ENCODE measurements at places on chromosomes 2 and 18. TPM values are rescaled to one million over a fixed set of nuclear protein-coding genes. Genes with fewer than 3 reads are reported as not detected.

GRCh38 chr18:34399892-34400291, 175.2 kb upstream of the NOL4 start:
- DNase-seq: no peak

The EIF2B4 gene
- total RNA-seq: 34.9 TPM

The RUFY4 gene
- total RNA-seq: not detected

DNA sequence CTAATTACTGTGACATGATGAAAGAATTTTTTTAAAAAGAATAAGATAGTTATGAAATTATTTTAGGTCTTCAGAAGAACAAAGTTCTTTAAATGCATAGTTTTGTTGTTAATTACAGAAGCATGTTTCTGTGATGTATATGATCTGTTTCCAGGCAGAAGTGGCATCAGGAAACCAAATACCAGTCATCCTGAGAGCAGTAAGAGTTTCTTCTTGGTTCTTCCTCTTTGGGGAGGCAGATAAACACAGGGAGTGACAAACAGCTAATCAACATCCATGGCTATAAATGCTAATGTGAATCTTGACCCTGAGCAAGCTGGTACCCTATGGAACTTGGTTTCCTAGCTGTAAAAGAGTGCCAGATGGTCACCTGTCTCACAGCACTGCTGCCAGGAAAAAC, 29.2 kb downstream of the WIPF1 start:
- no peak for DNase-seq

The SKA1 gene
- 0.13 TPM for total RNA-seq

DNA sequence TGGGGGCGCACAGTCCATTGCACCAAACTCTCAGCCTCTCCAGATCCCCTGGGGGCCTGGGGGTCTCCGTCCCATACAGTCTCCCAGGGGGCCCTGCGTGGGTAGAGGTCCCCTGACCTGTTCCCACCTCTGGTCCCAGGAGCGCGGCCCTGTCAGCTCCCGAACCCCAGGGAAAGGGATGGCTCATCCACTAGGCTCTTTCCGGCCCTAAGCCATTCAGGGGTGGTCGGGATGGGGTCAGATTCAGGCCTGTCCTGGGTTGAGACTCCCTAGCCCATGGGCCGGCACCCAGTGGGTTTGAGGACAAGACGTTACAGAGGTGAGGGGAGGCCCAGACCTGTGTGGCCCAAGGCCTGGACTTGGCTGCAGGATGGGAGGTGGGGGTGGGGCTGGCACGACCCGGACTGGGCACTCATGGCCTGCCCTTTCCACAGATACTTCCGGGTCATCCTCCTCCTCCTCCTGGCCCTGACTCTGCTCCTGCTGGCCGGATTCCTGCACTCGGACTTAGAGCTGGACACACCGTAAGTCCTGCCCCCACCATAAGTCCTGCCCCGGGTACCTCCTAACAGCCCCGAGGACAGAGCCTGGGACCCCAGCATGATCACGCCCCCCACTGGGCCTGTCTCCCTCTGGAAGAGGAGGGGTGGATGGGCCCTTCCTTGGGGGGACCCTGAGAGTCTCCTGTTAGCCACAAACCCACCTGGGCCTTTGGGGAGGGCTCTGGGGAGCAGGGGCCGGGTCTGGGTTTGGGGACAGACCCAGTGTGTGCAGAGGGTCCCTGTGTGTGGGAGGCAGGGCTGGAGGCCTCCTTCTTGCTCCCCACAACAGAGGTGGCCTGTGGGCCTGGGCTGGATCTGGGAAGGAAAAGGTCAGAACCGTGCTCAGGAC, 10.1 kb upstream of the NEU4 start:
- DNase-seq: peak; percentile 75

The LHCGR gene
- total RNA-seq: 0.24 TPM

DNA sequence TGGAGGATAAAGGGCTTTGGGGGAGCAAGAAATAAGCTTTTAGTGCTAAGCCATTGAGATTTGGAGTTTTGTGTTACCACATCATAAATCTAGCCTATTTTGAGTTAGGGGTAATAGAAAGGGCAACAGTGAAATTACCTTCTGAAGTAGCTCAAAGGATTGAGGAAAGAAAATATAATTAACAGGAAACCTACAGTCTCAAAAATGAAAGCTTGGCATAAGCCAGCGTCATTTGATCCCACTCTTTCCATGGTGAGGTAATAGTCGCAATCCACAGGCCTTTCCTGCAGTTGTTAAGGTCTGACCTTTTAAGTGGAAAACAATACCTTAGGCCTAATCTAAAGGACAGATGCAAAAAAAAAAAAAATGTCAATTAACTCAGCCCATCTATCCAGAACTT, 182.7 kb downstream of the UXS1 start:
- no peak for DNase-seq

The SPATS2L gene
- 144 TPM for total RNA-seq

The TUBA4B gene
- total RNA-seq: not detected

DNA sequence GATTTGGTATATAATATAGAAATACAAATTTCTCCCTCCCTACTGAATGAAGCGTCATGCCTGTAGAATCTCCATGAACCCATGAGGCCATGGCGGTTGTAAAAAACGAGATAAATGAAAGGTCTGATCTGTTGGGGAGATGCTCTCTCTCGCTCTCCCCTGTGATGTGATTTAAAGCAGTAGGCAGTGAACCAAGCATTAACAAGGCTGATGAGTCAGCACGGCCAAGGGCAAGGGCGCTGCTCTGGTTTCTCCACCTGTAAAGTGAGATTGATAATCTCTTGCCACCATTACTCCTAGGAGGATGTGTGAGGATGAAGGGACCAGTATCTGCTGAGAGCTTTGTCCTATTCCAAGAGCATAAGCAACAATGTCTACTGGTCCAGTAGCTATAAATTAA, 553.3 kb downstream of the CMPK2 start:
- DNase-seq: no peak

DNA sequence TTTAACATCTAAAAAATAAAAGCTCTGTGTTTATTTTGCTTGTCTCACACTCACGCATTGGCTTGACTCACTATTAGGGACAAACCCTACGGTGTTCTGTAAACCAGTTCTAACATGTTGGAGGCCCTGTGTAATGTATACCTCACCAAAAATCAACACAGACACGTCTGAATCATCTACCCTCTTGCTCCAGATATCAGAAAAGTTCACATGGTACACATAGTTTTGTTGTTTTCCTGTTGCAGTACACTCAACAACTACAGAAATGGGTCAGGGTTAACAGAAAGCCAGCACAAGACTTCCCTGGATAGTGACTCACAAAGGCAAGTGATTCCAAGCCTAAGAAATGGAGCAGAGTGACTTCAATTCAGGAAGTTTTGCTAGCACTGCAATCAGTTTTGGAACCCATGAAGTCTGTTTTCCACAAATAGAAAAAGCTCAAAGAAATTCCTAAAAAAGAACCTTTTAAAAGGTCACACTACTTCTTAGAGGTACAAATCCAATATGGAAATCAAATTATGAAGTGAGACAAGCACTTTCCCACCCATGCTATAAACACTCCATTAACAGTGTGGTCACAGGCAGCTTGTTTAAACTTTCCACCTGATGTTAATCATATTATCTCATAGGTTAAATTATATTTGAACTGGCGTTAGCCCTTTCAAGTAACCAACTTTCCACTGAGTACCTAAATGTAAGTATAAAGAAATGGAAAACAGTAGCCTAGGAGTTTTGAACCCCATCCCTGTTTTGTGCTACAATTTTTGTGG, 87.4 kb downstream of the GAREM1 start:
- no peak for DNase-seq

DNA sequence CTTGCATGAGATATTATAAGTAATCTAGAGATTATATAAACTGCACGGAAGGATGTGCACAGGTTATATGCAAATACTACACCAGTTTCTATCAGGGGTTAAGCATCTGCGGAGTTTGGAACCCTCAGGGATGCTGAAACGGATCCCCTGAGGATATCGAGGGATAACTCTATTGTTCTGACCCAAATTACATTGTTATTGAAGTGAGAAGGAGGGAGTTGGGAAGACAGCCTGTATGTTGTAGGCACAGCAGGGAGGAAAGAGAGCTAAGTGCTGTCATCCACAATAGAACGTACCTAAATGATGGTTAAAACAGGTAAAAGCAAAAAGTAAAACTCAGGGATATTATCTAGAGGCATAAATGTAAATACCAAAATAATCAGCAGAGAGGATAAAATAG, 44.6 kb upstream of the SMAD2 start:
- DNase-seq: no peak

The G6PC2 gene
- not detected for total RNA-seq

- no peak for DNase-seq
These were observed 323.7 kb downstream of the LPIN1 start for GRCh38 chr2:12070153-12070552.

The GALR1 gene
- total RNA-seq: 0.08 TPM

DNA sequence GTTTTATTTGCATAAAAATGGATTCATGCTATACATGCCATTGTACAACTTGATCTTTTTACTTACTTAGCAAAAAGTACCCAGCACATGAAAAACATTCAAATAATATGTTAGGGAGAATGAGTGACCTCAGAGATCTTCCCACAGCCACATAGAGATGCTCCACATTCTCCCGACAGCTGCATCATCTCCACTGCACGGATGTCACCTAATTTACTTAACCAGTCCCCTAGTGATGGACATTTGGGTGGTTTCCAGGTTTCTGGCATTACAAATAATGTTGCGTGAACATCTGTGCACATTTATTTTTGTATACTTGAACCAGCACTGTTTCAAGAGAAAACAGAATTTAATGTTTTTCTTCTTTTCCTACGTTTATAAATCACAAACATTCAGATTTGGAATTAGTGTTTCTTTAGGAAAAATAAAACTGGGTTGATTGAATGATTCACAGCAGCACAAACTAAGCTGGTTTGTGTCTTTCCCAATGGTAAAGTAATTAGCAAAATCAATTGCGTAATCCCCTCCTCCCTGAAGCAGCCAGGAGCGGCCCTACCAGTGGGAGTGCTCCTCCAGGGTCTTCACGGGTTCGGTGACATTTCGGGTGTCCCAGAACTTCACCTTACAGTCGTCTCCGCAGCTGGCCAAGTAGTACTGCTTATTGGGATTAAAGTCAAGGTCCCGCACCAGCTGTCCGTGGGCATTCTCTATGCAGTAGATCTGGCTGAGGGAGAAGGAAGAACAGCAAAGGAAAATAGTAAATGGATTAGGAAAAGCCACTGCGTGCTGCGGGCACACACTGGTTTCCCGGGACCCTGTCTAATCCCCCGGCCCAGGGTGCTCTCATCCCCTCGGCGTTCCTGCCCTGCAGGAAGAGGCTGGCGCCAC, 183.9 kb downstream of the EIPR1 start:
- no peak for DNase-seq

GRCh38 chr2:134029418-134029817, 224.5 kb upstream of the MGAT5 start:
- no peak for DNase-seq

The SPAG16 gene
- total RNA-seq: 22.8 TPM

DNA sequence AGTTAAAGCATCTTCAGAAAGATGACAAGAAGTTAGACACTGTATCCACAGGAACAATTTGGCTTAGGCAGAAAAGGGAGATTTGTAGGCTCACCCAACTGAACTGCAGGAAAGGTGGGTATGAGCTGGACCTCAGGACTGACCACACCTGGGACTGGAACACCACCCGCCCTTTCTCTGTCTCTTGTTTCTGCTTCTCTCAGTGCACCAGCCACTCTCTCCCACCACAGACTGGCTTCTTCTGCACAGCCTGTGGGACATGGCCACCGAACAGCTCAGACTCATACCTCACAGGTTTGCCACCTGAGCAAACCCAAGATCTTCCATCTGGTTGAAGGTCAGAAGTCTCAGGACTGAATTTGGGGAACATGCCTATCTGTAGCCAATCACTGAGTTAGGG, 14.2 kb upstream of the MALT1 start:
- no peak for DNase-seq

The EVA1A gene
- total RNA-seq: 2.7 TPM

DNA sequence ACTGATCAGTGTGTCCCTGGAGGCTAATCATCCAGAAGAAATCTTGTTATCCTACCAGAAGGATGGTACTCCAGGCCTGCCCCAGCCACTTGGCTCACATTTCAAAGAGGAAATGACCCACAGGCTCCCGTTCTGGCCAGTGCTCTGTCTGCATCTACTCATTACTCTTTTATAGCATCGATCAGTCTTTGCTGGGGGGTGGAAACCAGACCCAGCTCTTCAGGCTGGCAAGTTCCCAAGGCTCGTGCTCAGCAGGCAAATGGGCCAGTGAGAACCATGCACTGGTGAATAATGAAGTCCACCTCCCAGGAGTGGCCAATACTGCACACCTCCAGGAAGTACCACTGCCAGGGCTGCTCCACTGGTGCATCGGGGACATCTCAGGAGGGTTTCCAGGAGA, 38.8 kb downstream of the DNER start:
- no peak for DNase-seq

The BOK gene
- 4.5 TPM for total RNA-seq

DNA sequence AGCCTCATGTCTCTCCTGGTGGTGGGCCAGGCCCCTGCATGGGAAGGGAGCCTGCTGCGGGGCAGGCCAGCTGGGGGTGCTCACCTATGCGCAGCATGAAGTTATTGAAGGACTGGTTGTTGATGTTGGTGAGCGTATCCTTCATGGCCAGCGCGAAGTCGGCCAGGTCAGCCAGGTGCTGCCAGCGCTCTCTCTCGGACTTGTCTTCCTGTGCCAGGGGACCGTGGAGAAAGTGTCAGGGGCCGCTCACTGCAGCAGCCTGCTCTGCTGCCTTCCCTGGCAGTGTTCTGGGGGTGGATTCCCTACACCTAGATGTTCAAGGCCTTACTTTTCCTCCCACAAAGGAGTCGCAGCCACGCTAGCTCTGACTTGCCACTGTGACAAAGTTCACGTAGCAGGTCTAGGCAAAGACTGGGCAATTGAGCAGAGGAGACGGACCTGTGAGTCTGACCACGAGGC, 28.2 kb downstream of the CENPO start:
- DNase-seq: no peak

The GAL3ST2 gene
- total RNA-seq: not detected

The CHCHD5 gene
- 24.9 TPM for total RNA-seq

DNA sequence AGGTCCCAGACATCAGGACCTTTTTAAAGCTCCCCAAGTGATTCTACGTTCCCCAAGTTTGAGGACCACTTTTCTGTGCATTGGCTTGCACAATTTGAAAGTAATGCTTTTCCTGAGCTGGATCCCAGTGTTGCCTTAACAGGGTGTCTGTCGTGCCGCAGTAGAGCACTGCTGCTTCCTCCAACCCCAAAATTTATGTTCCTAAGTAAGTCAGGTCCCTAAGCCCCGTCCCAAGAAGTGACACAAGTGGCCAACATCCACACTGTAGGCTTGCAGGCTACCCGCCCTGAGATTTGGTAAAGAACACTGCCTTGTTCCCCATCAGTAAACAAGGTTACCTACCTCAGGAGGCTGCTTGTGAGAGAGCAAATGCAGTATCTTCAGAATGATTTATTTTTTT, 2.0 kb downstream of the SFT2D3 start:
- no peak for DNase-seq

- no peak for DNase-seq
These were observed 5.0 kb downstream of the ACTR2 start for GRCh38 chr2:65232636-65233035.

- no peak for DNase-seq
These were observed 395.1 kb upstream of the CDH19 start for GRCh38 chr18:66999003-66999402.
